Ureter (tissue), 1 donor: ENCODE measurements at places on chromosomes 7 and 10.

- no peak for DNase-seq
Measured at GRCh38 chr7:138961159-138961558, 20.0 kb downstream of the KIAA1549 start.

DNA sequence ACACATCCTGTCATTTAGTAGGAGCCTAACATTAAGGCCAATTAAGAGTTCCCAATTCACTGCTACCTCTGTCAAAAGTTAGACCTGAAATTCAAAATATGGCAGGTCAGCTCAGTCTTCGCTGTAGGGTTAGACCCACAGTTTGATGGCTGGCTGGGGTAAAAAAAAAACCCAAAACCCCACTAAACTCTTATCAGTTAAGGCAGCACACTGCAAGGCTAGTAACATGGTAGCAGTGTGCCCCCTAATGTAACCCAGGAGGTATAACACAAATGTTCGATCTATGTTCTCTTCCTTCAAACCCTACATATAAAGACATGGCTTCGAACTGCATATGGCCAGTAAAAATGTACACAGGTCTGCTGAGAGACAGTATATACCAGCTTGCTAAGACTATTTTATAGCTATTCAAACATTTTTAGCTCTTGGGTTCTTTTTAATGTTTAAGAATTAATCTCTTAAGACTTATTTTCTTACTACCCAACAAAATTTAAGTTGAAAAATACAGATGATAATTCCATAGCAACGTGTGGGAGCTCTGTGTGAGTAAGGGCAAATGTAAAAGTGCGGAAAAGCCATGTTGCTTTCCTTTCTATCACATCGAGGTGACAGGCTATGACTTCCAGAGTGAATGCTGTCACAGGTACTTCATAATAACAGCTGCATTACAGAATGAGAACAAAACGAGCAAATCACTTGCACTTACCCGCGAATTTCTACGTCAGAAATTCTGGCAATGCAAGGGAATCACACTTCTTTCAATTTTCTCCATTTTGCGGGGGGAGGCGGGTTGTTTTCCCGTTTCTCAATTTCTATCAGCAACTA, 168.4 kb upstream of the IMMP2L start:
- DNase-seq, result no peak

DNA sequence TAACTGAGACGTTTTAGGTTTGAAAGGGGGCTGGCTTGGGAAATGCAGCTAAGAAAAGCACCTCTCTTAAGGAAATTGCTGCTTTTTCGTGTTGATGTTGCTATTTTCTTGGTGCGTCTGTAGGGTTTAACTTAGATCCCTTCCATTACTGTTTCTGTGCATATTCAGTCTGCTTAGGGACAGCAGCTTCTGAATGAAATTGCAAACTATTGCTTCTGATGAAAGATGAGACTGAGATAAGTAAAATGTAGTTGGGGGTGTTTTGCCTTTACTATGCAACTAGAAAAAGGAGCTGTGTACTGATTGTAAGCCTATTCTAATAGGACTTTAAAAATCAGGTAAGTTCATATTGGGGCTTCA, 772 bp downstream of the HDAC9 start:
- no peak for DNase-seq

GRCh38 chr7:152661479-152661878, 14.5 kb downstream of the XRCC2 start:
- DNase-seq, result no peak

- peak; percentile 95 for DNase-seq
Measured at GRCh38 chr10:98414932-98415730, at the start of gene PYROXD2. PYROXD2 (minus strand) TSS chr10:98415182; CDS start chr10:98415135, 47 bp downstream.
